GM10248 (cell line): ENCODE measurements at places on chromosomes 2 and 18.

- DNase-seq, result no peak
Observed at GRCh38 chr2:66596256-66596655, 161.3 kb downstream of the MEIS1 start.

DNA sequence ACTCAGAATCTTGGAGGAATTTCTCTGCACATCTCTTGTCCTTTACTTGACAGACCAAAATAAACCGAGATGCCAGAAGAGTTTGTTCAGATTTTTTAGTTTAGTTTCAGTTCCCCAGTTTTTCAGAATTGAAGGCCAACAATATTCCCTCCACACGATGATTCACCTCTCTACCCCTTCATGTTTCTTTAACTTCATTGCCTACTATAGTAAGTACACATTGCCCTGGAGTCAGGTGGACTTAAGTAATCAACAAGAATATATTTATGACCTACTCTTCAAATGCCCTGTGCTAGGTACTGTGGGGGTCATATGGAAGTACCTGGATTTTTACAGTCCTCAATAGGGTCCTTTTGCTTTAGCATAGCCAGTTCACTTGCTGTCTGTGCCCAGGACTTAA, 79.6 kb upstream of the CTLA4 start:
- no peak for DNase-seq

DNA sequence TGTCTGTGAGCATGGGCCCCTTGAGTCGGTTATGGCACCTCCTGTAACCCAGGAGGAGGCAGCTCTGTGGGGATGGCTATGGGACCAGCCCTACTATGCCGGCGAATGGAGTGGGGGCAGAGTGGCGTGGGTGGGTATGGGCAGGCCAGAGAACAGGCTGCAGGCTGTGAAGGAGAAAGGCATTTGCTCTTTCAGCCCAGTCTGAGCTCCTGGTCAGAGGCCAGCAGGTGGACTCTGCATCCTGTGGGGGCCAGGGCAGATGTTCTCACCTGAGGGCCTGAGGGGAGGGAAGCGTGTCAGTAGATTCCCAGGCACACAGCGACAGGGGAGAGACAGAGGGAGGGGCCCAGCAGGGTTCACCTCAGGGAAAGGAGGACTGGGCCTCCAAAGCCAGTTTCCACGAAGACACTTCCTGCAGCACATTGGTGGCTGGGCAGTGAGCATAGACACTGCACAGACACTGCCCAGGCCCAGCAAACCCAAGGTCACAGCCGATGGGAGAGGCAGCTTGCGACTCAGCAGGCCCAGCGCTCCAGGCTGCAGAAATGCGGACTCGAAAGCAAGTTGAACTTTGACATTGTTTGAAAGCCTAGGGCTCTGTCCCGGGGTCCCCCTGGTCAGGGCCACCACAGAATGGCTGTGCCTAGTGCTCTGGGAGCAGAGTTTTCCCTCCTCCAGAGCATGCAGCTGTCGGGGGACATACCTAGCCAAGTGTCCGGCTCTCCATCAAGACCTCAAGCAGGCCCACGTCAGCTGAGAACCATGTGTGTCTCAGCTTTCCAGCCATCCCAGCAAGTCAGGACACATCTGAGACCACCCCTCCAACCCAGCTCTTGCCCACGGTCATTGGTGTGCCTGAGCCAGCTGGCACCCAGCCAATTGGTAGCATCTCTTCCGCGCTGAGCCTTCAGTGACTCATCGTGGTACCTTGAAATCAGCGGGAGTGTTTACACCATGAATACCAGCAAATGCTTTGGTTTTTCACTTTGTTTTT, 53.8 kb downstream of the TGOLN2 start:
- no peak for DNase-seq

DNA sequence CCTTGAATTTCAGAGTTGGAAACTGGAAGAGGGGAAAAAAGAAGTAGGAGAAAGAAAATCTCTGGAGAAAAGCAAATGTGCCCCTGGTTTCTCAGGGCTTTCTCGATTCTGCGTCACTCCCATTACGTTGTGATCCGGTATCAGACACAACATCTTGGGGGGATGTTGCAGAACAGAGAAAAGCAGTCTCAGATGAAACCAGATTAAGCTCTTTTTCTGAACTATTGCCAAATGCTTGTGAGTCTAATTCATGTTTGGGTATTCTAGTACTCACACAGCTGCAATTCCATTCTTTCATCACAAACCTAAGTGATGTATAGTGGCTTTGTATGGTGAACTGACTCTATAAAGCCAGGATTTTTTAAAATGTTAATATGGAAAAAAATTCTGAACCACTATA, 233.2 kb downstream of the TCF4 start:
- no peak for DNase-seq

DNA sequence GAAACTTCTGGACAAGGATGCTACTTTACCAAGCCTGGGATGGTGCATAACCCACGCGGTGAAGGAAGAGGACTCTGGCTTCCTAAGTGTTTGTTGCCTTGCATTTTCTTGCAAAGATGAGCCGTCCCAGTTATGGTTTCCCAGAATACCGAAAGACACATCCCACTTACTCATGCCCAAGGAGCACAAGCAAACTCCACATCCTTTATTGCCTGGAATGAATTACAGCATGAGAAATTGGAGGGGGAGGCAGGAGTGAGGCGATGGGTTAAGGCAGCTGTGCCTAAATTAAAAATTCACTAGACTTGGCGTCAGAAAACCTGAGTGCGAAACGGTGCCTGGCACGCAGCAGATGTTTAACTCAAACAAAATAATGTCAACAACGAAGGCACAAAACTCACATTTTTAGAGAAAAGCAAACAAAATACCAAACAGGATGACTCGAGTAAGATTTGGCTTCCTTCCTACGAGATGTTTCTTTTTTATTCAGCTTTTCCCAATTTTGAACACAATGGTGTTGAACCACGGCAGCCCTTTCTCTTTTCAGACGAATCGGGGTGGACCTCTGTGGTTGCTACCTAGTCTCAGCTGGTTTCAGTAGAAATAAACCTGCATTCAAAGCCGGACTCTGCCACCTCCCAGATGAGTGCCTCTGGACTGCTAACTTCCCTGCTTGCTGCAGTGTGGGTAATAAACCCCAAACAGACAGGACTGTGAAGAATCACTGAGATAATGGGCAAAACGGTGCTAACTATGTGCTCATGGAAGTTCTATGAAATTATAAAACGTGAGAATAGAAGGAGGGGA, 100.3 kb upstream of the NCK2 start:
- no peak for DNase-seq

- no peak for DNase-seq
Observed at GRCh38 chr18:74819433-74820059, 221.9 kb downstream of the ZNF407 start.

DNA sequence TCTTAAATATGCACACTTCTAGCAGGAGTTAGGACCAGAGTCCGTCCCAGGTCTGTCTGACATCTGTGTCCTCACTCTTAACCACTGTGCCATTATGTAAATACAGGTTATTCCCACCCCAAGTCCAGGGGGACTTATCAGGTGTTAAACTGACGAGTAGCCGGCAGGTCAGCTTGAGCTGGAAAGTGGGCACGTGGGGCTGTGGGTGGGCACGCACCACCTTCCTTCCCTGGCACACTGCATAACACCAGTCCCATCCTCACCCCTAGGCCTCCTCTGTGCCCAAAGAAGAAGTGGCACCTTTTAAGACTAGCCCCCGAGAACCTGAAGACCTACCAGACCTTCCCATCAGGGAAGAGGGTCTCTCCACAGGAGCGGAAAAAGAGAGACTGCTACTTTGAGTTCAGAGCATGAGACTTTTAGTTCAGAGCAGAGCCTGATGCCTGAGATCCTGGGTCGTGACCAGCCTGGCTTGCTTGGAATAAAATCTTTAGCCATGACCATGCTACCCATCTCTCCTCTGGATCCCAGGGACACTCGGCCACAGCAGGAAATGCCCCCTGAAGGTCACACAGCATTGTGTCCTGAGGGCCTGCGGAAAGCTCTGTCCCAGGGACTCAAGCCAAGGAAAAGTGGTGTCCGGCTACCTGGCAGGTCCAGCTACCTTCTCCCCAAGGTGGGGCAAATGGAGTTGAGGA, 62.0 kb downstream of the CIB4 start:
- no peak for DNase-seq

DNA sequence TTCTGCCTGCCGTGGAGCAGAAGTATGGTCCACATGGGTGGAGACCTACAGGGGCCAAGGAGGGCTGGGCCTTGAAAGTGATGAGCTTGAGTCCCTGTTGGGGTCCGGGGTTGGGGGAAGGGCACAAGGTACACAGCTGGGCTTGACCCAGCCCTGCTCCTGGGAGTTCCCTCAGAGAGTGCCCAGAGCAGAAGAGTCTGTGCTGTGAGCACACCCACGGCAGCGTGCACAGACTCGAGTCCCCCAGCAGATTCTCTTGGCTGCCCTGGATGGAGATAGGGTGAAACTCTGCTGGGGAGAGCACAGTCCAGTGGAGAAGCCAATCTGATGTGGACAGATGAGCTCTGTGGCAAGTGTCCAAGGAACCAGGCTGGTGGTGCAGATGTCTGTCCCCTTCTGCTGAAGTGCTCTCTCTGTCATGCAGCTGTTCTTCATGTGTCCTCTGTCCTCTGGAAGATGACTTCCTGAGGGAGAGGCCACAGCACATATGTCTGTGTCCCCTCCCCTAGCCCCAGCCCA, 27.5 kb downstream of the INPP4A start:
- DNase-seq, result no peak

GRCh38 chr2:43438858-43439655, 156.8 kb downstream of the THADA start:
- DNase-seq, result no peak

DNA sequence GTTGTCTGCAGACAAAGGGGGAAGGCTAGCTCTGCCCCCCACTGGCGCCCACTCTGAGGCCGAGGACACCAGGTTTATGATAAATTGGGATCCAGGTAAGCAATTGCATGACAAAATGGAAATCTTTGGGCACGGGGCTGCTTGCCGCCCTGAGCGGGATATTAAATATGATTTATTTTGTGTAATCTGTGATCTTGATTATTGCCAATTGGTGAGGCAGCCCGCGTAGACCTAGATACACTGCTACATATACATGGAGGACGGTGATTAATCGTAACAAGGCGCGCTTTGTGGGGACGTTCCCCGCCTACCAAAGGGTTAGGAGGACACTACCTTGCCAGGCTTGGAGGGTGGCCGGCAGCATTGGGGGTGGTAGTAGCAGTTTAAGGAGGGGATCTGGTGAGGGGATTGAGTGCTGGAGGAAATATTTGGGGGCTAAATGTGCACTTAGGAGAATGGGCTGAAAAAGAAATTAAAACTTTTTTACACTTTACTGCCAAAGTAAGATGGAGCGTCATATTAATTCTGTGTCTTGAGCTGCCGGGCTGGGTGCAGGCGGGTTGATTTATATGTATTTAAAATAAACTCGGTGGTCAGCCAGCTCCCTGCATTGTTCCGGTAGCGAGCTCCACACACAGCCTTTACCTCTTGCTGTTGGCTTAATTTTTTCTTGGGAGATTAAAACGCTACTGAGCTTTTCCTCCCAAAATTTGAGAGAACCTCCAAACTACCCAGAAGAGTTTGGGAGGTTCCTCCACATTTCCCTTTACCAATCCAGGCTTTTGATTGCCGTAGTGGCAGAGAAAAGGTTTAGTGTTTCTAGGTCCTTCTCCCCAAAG, 4.1 kb downstream of the HOXD3 start:
- no peak for DNase-seq
